Karpas-422 (cell line): ENCODE measurements at places on chromosomes 2 and 18. TPM values are rescaled to one million over a fixed set of nuclear protein-coding genes. Genes with fewer than 3 reads are reported as not detected.

ERFE gene
- total RNA-seq: 2.8 and 4.1 TPM in 2 replicates

EN1 gene
- not detected in 2 replicates for total RNA-seq

RNF144A gene
- total RNA-seq: 0.07 and 0.29 TPM in 2 replicates

STPG4 gene
- total RNA-seq: 0.18 TPM in 1 of 2 replicates, not detected in the other

CFAP221 gene
- total RNA-seq: 0.72 TPM in 1 of 2 replicates, not detected in the other

SMCHD1 gene
- 102 and 180 TPM in 2 replicates for total RNA-seq

UBE2F gene
- 52.2 and 63.3 TPM in 2 replicates for total RNA-seq

MGAT4A gene
- 0.15 and 0.43 TPM in 2 replicates for total RNA-seq

SLC19A3 gene
- total RNA-seq: not detected in 2 replicates

TWIST2 gene
- total RNA-seq: 0.67 TPM in 1 of 2 replicates, not detected in the other

NEDD4L gene
- total RNA-seq: 12.0 and 17.1 TPM in 2 replicates

CKAP2L gene
- total RNA-seq: 8.9 and 17.0 TPM in 2 replicates

COL4A4 gene
- total RNA-seq: 0.41 and 0.72 TPM in 2 replicates

PLA2R1 gene
- total RNA-seq: not detected in 2 replicates

HOXD10 gene
- total RNA-seq: not detected in 2 replicates

SLC5A7 gene
- total RNA-seq: not detected in 2 replicates

GPAT2 gene
- not detected in 2 replicates for total RNA-seq

B3GNT7 gene
- 2.8 and 4.7 TPM in 2 replicates for total RNA-seq

DSG1 gene
- 16.2 and 20.7 TPM in 2 replicates for total RNA-seq

ANXA4 gene
- total RNA-seq: 1.1 and 2.4 TPM in 2 replicates
